MCF 10A (cell line): ENCODE measurements at places on chromosomes 12 and 14.
A peak's percentile ranks its signal among the peaks of the same experiment; 100 is the strongest.

GRCh38 chr12:82665142-82665923 lies 21.4 kb upstream of the TMTC2 start:
- DNase-seq: no peak

GRCh38 chr12:7916936-7917335 lies 19.1 kb downstream of the SLC2A3 start:
- DNase-seq: no peak

- peak; percentile 69 for DNase-seq
Observed at GRCh38 chr12:122356192-122356635, 66.3 kb downstream of the CLIP1 start.

- DNase-seq: no peak
Observed at GRCh38 chr14:83798421-83798820, 1731.5 kb upstream of the FLRT2 start.

DNA sequence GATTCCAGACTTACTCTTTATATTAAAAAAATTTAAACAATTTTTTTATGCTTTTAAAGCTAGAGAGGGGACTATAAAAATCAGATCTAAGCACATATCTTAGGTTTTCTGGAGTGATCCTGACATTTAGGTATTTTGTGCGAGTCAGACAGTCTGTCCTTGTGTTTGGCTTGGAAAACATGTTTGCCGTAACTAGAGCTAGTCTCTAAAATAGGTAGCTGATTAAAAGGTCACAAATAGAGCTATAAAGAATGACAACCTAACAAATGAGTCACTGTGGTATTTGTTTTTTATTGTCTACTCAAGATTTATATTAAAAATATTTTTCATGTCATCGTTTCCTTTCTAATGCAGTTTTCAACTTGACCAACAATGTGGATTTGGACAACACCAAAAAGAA lies 73.4 kb downstream of the MNAT1 start:
- no peak for DNase-seq

DNA sequence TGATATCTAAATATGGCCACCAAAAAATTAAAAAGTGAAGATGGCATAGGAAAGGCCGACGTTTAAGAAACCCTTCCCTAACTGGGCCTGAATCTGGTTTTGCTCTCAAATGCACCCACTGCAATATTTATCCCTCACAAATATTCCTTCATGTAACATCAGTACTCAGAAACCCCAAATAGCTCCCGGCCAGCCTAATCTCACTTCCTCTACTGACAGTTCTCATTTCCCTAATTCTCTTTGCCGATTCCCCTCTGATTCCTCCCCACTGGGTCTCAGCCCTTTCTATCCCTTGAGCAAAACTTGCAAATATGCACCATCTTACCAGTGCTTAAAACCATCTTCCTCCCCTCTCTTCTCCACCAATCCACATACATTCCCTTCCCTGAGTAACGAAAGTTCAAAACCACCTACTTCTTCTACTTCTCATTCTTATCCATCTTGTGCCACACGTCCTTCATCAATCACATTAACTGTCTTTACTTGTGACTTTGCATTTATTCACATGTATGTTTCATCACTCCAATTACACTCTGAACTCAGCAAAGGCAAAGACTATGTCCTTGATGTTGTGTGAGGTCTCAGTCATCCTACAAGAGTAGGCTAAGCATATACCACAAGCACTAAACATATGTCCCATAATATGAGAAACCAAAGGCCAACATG lies 23.1 kb downstream of the KCNK10 start:
- DNase-seq: no peak

GRCh38 chr12:4323396-4323795 lies 2.4 kb downstream of the TIGAR start:
- DNase-seq: no peak

- DNase-seq: no peak
Observed at GRCh38 chr14:32476532-32476931, 147.4 kb downstream of the AKAP6 start.

DNA sequence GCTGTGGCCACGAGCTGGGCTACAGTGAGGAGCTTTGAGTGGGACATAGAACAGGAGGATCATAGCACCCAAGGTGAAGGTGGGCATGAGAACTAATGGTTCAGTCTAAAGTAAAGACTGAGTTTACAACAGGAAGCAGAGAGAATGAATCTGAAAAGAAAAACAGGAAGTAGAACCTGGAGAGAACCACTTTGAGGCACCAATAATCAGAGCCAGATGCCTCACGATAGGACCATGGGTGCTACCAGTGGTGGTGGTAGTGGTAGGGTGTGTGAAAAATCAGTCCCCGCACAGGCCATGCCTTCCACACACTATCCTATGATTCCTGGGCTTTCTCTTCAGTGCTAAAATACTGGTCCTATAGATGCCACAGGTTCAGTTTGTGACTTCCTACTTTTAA lies 293.6 kb downstream of the AKAP6 start:
- DNase-seq: no peak

DNA sequence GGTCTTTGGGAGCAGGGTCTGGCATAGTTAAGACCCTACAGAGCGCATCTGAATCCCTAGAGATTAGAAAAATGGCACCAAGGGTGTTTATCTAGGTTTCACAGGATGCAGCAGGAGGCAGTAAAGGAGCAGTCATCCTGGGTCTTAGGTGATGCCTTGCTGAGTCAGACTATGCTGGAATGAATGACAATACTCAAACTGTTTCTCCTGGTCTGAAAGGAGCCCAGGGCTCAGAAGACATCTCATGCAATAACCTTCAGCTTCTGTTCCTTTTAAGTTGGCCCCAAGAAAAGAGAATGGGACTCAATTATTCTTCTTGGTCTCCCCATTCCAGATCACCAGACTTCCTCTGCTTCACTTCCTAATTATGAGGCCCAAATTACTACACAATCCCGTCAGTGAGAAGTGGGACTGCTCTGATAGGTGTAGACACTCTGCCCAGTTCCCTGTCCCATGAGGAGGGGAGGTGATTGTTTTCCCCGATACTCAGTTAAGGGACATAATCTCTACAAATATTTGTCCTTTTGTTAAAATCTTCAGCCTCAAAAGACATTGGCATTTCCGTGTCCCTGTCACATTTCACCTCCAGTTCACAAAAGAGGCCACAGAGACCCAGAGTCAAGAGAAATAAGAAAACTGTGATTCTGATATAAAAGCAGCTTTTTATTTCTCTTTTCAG lies 14.8 kb upstream of the APOF start:
- peak; percentile 35 for DNase-seq

DNA sequence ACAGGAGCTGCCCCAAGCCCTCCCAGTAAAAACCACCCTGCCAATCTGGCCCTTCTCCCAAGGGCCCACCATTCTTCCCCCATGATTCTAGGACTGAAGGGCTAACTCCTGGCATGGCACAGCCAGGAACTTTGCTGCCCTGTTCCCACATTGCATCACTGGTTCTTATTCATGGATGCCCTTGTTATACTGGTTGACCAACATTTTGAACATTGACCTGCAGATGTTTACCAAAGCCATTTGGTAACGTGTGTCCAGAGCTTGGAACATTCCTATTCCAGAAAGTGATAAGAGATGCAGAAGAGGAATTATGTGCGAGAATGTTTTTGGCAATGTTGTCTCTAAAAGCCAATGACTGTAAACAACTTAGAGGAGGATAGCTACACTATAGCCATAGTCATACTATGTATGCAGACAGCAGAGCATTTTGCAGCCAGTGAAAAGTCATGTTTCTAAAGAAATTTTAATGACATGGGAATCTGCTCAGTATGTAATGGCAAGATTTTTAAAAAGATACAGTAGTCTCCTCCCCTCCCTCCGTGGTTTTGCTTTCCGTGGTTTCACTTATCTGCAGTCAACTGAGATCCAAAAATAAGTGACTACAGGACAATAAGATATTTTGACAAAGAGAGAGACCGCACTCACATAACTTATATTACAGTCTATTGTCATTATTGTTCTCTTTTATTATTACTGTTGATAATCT lies 108.8 kb downstream of the DAAM1 start:
- no peak for DNase-seq

DNA sequence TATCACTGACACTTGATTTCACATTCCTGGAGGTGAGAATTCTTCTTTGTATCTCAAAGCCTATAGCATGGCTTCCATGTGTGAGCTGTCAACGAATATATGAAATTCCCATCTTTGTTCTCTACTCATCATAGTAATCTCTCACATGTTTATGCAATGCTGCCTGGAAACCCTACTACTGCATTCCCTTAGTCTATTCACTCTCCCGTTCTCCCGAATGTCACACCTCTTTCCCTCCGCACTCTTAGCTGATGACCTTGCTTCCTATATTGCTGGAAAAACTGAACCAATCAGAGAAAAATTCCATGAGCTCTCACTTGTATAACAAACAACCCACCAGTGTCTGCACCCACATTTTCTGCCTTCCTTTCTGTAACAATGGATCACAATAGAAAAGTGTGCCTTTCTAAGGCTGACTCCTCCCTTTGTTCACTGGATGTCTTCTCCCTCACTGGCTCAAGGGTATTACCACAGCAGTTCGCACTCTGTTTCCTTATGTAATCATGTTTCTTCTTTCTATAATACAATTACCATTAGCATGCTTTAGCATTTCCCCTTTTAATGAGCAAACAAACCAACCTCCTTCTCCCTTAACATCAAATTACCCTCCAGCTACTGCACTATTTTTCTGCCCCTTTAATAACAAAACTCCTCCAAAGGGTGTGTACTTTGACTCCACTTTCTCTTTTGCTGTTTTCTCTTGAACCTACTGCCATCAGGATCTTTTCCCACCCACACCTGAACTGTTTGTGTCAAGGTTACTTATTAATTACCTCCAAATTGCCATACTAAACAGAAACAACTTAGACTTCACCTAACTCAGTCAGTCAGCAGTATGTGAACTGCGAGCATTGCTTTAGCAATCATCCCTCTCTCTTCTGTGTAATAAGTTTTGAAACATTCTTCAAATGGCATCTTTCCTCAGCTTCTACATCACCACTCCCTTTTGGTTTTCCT lies 63.9 kb upstream of the CCDC196 start:
- no peak for DNase-seq

DNA sequence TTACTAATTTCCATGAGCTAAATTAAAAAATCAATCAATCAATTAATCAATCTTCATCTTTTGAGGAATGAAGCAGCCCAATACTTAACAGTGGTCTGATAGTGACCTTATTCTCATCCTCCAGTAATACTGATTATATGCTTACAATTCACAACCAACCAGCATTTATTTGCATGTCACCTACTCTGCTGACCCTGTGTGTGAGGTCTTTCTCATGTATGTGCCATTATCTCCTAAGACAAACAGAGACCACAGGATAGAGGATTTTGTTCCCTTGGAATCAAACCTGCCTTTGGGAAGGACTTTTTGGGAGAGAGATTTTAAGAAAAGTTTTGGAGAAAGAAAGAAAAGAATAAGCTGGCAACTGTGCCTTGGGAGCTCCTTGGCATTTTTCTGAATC lies 197.2 kb downstream of the NRXN3 start:
- DNase-seq: no peak

DNA sequence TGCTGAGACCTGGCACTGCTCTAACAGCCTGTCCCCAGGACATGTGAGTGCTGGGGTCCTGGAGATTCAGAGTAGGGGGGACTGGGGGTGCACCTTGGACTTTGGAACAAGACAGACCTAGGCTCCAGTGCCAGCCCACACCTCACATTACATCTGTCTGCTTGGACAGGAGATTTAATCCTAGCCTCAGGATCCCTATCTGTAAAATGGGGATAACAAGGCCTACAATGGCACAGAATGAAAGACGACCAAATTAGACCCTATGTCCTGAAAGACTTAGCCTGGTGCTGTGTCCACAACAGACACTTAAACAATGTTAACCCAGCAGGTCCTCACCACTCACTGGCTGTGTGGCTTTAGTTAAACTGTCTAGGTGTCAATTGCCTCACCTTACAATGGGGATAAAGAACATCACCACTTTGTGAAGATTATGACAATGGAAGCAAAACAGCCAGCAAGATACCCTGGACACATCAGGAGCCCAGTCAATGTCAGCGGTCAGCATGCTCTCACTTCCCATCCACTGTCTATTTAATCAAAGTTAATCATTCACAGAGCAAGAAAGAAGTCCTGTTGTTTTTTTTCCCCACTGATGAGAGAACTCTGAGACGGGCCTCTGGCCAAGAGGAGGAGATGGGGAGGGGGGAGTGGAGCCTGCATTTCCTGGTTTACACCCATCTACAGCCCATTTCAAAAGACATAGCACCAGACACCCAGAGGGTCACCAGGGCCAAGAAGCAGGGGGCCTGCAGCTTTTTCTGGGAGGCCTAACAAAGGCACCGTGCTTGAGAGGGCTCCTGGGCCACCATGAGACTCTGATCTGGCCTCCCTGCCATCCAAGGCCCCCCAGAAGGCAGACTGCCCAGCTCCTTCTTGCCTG lies 40.6 kb downstream of the ACTN1 start:
- DNase-seq: no peak

GRCh38 chr12:108495054-108495453 lies 20.0 kb upstream of the FICD start:
- DNase-seq: peak; percentile 66

DNA sequence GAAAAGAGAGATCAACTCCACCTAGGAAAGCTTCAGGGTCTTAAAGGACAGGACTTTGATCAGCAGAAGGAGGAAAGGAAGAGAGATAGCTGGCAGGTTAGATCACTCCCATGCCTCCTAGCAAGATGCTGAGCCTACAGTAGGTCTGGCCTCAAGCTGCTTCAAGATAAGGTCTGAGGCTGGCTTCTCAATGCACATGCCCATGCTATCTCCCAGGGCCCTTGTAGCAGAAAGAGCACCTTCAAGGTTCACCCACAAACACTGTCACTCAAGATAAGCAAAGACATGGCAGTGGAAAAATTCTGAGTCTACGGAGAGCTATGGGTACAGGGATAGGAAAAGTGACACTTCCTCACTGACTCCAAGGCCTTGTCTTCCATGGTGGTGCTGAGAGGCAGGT lies 14.3 kb downstream of the REM2 start:
- DNase-seq: no peak

DNA sequence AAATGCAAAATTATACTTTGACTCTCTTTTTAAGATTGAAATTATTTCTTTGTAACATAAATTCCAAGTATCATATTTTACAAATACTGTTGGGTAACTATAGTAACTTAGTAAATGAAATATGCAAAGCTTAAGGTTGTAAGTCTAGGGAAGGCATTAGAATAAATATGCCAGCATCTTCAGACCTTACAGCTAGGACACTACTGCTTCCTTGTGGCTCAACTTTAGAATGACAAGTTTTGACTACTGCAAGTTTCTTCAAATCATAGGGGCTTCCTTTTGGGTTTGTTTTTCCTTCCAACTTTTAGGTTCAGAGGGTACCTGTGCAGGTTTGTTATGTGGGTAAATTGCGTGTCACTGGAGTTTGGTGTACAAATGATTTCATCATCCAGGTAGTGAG lies 17.7 kb upstream of the ANP32D start:
- DNase-seq: peak; percentile 38

GRCh38 chr12:117884161-117884560 lies 84.6 kb downstream of the KSR2 start:
- no peak for DNase-seq

DNA sequence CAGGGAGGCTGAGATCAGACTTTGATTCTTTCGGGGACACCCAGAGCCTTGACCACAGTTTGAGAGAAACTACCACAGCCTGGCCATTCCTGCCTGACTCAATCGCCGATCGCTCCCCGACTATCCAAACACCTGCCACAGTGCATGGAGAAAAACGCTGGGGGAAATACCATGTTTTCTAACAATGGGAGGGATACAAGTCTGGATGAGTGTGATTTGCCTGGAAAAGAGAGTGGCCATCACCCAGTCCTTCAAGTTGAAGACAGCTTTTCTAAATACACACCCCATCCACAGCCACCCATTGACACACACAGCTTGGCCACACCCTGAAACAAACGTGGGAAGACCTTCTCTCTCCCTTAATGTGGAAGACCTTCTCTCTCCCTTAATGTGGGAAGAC lies 6.7 kb upstream of the VASH1 start:
- DNase-seq: no peak
